Stimulated activated CD4-positive, alpha-beta T cell treated with anti-CD3 and anti-CD28 coated beads, Interleukin-12 subunit alpha, Interleukin-12 subunit beta, amount 100 ng/mL, for 24 hours (primary cell): ENCODE measurements at places on chromosomes 11 and 22.
A peak's percentile ranks its signal among the peaks of the same experiment; 100 is the strongest.

DNA sequence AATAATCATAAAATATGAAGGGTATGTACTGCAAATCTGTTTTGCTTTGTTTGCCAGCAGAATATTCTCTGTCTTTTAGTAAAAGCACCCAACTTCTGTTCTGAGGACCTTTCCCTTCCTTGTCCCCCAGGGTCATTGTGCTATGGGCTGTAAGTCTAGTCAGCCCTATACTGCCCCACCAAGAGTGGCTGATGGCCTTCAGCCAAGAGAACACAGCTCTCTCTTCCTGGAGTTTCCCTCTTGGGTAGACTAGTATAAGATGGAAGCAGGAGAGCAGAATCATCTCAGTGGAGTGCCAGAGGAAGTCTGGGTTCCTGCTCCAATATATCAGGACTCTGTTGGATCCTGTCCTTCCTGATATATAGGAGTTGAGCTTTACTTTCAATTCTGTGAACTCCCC is 29.0 kb downstream of the MMP13 start:
- DNase-seq = no peak

GRCh38 chr22:41052661-41053490 is 39.5 kb upstream of the EP300 start:
- DNase-seq = no peak

DNA sequence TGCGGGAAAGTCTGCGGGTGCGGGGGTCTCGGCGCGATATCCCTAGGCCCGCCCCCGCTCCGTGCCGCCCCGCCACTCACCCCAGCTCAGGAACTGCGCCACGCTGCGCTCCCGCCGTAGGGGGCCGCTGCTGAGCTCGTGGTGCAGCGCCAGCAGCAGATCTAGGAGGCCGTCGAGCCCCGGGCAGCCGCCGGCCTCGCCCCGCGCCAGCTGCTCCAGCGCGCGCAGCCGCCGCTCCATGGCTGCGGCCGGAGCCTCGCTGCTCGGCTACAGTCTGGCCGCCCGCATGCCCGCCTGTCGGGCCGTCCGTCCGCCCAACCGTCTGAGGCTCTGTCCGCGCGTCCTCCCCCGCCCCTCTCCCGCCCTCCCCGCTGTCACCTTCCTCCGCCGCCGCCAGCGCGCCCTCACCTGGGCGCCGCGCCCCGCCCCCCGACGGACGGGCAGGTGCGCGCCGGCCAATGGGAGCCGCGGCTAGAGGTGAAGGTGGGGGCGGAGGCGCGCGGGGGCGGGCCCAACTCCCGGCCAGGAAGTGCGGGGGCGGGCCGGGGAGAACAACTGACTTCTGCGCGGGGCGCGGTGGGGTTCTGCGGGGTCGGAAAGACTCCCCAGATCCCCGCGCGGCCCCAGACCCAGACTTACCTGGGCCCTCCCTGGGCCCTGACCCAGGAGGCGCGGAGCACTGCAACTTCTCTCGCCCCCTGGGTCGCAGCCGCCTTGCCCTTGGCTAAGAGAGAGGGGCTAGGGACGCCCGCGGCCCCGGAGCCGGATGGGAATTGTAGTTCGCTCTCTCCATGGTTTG is at the start of gene CDC42BPG:
Gene CDC42BPG, minus strand, starts transcription at position 324 of the 799 bp plus-strand sequence. Its CDS starts 84 bp downstream, at position 240.
- no peak for DNase-seq

GRCh38 chr22:23151827-23152226 is 6.5 kb downstream of the RAB36 start:
- no peak for DNase-seq

GRCh38 chr11:69802590-69802989 is 16.6 kb downstream of the FGF3 start:
- DNase-seq = no peak

DNA sequence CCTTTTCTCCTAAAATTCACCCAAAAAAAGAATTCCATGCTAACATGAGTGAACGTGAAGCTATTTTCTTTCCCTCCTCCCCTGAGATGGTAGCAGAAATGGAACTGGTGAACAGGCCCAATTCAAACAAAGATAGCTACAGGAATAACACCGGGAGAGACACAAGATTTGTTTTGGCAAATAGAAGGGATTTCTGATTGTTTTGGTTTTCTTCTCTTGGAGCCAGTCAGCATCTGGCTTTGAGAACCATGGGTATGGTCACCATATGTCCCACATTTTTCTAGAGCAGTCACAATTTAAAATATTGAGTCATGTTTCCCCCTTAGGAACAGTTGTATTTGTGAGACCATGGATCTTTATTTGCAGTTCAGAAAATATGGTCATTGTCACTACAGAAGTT is 214.1 kb downstream of the FAM76B start:
- DNase-seq = no peak

DNA sequence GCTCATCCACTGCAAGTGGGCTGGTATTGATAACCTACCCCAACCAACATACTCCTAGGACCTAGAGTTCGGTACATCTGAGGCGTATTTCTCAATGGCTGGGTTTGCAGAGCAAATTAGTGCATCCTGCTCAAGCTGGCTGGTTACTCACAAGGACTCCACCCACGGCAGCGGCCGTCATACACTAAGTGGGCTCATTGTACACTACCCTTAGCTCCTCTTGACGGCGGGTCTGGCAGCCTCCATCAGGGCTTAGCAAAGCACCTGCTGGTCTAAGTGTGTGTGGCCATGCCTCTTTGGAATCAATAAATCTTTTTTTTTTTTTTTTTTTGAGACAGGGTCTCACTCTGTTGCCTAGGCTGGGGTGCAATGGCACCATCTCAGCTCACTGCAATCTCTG is 20.2 kb upstream of the KCNJ11 start:
- no peak for DNase-seq

- no peak for DNase-seq
Measured at GRCh38 chr22:48233586-48233985, 1471.1 kb downstream of the TBC1D22A start.

- no peak for DNase-seq
Measured at GRCh38 chr22:29979777-29980321, 96.9 kb downstream of the MTMR3 start.

DNA sequence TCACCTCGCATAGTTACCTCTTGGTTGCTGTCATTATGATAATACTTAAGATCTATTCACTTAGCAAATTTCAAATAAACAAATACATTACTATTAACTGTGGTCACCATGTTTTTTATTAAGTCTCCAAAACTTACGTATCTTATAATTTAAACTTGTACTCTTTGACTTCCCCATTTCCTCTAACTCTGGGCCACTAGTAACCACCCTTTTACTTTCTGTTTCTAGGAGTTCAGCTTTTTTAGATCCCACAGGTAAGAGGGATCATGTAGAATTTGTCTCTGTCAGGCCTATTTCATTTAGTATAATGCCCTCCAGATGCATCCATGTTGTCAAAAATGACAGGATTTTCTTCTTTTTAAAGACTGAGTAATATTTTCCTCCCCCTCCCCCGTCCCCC is 212.4 kb upstream of the C11orf87 start:
- DNase-seq = no peak

GRCh38 chr22:34414467-34415440 is 494.5 kb upstream of the LARGE1 start:
- peak; percentile 8 for DNase-seq

DNA sequence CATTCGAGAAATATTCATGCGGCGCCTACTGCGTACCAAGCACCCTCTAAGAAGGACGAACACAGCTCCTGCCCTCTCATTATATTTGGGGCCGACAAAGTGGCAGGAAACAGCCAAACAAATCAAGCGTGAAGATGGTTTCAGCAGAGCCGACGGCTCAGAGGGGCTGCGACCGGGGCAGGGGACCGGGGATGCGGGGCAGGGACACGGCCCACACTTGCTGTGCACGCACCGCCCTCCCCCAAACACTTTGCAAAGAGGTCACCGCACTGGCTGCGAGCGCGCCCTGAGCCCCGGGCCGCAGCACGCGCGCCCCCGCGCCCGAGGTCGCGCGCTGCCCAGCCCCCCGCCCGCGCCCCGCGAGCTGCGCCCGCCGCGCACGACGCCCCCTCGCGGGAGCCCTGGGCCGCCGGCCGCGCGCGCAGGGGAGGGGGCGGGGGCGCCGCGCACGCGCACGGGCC is 255 bp upstream of the SYNGR1 start:
- DNase-seq = no peak

GRCh38 chr11:3111466-3111865 is 53.6 kb downstream of the OSBPL5 start:
- no peak for DNase-seq

GRCh38 chr22:20852076-20852475 is 6.5 kb downstream of the PI4KA start:
- no peak for DNase-seq

GRCh38 chr11:67506426-67507051 is 1.4 kb upstream of the PITPNM1 start:
- DNase-seq = no peak

DNA sequence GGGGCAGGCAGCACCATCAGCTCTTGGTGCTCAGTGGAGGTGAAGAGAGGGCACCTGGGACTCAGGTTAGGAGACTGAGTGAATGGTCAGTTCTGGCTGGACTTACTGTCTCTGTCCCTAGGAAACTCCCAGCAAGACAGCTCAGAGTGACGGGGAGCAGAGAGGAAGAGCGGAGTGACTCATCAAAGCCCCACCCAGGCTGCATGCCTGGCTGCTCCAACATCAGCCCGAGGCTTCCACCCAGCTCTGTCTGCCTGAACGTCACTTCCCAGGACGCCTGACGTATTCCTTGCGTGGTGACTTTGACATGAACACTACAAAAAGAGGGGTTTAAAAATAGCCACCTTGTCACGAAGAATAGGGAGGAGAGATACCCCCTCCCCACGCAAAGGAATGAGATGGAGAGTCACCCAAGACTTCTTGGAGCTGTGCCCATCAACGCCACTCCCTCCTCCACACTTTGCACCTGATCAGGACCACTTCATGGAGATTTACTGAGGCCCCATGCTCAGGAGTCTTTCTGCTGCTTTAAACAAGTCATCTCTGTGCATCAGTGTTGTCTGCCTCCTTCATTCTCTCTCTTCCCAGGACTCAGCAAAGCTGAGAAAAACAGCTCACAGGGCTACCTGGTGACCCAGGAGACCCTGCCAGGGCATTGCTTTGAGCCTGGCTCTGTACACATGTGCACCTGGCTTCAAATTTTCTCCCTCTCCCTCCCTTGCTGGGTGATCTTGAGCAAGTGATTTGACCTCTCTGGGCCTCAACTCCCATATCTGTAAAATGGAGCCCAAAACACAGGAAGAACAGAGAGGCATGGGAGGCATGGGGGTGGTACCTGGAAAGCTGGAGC is 83.1 kb downstream of the MN1 start:
- DNase-seq = no peak

DNA sequence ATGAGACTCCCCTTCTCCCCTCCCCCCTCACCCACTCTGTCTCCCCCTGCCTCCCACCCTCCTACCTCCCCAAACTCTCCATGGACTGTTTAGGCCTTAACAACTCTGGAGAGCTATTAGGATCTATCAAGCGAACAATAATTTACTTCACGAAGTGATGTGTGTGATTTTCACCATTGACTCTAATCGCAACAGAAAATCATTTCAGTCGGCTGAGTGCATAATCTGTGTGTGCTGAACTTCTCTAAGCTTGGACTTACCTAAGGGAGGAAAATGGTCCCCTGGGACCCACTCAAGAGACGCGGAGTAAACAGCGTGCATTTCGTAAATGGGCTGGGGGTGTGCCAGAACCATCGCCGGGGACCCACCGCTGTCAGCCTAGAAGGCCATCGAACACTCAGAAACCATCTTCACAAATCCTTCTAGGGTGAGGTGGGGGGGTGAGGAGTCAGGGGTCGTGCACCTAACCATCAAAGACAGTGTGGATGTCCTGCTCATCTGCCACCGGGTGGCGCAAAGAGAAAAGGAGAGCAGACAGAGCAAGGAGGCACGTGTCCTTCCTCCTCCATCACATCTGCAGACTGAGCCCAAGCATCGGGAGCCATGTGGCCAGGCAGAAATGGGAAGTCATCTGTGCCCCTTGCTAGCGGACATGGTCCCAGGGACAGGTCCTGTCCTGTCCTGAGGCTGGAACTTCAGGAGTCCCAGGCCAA is 62.1 kb upstream of the NUP50 start:
- DNase-seq = peak; percentile 7

GRCh38 chr22:39205344-39206021 is 39.3 kb downstream of the PDGFB start:
- DNase-seq = no peak

GRCh38 chr11:49505231-49505630 is 296.8 kb upstream of the FOLH1 start:
- no peak for DNase-seq

- DNase-seq = no peak
Measured at GRCh38 chr11:79092791-79093353, 348.0 kb downstream of the TENM4 start.

GRCh38 chr22:22663861-22664800 is 19.7 kb downstream of the GGTLC2 start:
- DNase-seq = no peak

DNA sequence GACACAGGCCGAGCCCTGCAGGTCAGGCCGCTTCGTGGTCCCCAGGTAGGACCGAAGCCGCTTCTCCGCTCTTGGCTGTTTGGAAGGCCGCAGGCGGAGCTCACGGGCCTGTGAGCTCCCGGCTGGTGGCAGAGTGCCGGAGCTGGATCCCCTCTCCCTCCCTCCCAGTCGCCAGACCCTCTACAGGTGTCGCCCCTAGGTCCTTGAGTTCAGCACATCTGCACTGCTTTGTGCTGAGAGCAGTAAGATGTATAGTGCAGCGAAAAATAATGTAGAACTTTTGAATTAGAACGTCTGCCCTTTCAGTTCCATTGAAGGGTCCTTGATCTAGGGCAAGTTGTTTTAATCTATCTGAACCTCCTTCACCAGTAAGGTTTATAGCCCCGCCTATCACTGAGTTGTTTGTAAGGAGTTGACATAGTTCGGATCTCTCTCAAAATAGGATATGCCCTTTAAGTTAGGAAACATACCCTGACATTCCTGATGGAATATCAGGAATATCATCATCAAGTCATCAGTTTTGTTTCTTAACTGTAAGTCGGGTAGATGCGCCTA is 419 bp downstream of the ANKRD49 start:
- DNase-seq = no peak

GRCh38 chr11:95067841-95068219 is 1.1 kb downstream of the SRSF8 start:
- DNase-seq = peak; percentile 33

DNA sequence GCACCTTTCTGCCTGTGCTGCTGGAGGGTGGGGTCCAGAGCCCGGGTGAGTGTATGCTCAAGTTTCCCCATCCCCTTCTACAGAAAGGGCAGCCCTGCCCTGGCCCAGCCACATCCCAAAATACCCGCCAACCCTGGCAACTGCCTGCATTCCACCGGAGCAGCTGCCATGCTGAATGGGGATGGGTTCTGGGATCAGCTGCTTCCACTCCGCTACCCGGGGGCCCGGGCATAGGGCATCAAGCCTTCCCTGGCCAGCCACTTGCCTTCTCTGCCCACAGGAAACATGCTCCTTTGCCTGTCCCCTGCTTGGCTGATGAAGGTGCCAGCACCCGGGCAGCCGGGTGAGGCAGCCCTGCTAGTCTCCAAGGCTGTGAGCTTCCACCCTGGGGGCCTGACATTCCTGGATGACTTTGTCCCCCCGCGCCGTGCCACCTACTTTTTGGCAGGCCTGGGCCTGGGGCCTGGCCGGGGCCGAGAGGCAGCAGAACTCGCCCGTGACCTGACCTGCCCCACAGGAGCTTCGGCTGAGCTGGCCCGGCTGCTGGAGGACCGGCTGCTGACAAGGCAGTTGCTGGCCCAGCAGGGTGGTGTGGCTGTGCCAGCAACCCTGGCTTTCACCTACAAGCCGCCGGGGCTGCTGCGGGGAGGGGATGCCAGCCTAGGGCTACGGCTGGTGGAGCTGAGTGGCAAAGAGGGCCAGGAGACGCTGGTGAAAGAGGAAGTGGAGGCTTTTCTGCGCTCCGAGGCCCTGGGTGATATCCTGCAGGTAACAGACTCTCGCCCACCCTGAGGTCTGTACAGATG is 3.2 kb downstream of the CARNS1 start:
- no peak for DNase-seq

- no peak for DNase-seq
Measured at GRCh38 chr11:78239781-78240180, 51.1 kb downstream of the USP35 start.

- no peak for DNase-seq
Measured at GRCh38 chr11:45392591-45393091, 106.5 kb upstream of the SYT13 start.
